ENCODE measurements at places on chromosomes 6 and 20. TPM values are rescaled to one million over a fixed set of nuclear protein-coding genes. Genes with fewer than 3 reads are reported as not detected.

- DNase-seq, result no peak
These were observed 36.3 kb downstream of the RNF146 start for GRCh38 chr6:127302728-127303660.

Gene KCNK15
- 1.5 TPM for total RNA-seq

Gene CDH22
- total RNA-seq, result 1.7 TPM

Gene KCNB1
- total RNA-seq, result 2.0 TPM

DNA sequence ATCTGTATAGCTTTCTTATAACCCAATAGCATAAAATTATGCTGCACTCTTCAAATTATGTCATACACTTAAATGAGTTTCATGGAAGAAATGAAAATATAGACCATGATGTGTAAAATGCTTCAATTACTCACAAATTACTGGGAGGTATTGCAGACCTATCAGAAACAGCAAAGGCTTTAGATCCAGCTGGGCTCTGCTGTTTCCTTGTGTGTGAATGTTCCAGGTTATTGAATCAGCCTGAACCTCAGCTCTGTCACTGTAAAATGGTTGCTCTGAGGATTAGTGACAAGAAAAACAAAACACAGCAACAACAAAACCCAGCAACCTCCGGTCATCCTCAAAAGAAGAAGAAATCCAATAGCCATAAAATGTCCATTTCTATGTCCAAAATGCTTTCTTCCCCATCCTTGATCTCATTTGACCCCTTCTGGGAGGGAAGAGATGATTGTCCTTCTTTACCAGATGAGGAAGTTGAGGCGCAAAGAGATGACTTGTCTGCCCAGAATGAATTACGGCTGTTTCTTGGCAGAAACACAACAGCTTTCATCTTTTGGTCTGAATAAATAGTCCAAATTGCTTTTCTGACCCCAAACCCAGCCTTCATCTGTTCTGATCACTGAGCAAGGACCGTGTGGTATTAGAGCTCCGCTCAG, 42.2 kb upstream of the TGM6 start:
- no peak for DNase-seq

DNA sequence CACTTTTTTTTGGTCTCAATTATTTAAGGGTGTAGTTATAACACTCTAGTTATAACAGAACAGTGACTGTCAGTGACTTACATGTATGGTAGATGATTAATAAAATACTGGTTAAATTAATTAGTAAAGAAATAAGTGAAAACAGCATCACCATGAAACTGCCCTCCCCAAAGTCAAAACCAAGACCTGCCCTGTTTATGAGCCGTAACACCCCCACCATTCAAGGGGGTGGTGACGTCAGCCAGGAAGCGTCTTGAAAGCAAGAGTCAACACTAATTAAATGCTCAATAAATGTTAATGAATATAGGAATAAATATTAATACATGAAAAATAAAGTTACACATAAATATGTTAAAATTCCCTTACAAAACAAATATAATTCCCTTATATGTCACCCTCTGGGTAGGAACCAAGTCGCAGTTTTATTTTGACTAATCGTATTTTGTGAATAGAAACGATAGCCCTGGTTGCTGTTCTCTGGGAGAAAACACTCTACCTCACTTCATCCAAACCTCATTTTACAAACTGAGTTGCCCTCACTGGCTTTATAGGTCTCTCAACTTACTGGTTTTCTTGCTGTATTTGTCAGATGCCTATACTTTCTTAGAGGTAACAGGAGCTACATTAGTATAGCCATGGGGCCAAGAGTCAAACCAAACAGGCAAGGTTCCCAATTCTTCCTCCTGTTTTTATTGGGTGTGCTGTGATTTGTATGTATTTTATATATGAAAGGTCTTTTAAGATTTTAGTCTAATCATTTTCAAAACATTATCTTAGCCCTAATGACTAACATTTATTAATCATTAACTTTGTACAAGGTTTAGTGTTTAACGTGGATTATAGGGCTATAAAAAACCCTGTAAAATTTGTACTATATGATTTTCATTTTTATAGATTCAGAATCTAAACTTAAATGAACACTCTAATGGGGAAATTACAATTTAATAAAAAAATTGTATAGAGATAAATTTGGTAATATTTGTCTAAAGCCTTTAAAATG, 227.9 kb upstream of the IRAK1BP1 start:
- DNase-seq, result no peak

DNA sequence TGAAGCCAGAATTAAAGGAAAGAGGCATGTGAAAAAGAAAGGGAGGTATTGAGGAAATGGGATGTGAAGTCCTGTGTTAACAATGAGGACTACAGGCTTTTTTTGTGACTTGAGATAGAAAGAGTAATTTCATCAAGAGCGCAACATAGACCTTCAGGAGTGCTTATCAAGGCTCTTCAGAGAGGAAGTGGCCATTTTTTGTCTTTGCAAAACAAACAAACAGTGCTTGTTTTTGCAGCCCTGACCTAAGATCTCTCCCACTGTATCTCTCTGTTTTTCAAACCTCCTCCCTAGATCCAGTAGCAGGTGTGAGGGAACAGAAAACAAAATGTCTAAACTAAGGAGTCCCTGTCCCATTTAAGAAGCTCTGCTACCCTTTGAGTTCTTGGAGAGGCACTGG, 710.3 kb upstream of the MARCKS start:
- no peak for DNase-seq

- no peak for DNase-seq
These were observed 147.4 kb downstream of the HDGFL1 start for GRCh38 chr6:22716721-22717120.

DNA sequence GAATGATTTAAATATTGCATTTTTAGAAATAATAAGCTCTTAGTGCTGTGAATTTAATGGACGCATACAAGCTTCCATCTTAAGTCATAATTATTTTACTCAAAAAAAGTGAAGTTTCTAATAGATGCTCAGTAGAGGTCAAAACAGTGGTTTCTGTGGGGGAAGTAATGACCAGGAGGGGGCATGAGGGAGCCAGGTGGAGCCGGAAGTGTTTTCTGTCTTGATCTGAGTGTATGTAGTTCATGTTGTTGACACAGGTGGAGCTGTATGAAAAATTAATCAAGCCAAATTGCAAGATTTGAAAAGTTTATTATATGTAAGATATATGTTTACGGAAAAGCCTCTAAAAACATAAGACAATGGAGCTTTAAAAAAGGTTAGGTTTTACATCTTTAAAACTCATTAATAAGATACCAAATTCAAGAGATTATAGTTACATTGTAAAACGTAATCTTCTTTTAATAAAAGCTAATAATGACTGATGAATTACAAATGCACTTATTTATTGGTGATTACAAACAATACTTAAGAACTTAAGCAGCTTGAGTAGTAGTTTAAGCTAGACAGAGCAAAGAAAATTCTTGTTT, 68.0 kb downstream of the PLAGL1 start:
- no peak for DNase-seq

GRCh38 chr6:43699564-43700186, 12.1 kb upstream of the MRPS18A start:
- no peak for DNase-seq

Gene GATA5
- 7.9 TPM for total RNA-seq

DNA sequence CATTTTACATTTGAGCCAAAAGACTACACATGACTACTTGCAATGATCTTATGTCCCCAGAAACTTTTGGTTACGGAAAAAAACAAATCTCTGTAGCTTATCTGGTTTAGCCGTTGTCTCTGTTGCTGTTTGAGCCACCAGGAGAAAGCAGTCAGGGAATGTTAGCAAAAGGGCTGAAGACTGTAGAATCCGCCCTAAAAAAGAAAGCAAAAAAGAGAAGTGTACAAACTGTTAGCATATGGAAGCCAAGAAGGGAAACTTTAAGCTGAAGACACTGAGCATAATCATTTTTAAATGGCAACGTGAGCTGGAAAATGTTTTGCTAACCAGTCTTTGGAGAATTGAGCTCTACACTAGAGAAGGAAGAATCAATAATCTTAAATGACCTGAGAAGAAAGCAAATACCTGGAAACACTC, 69.9 kb upstream of the MYLIP start:
- no peak for DNase-seq

DNA sequence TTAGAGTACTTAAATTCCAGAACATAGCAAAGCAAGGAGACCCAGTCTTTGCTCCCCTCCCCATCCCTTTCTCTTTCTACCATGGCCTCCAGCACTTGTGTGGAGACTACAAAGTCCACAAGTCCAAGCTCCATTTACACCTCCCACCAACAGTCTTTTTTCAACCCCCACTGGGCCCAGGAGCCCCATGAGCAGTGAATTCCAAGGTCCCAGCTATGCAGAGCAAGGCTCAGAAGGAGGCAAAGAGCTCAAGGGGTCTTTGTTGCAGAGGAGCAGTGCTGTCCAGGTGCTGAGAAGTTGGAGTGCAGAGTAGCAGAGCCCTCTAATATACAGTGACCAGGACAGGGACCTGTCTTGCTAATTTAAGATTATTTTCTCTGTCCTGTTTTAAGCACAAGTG, 9.0 kb downstream of the PAK5 start:
- DNase-seq, result no peak

Gene C20orf204
- total RNA-seq, result 0.98 TPM

Gene C20orf141
- not detected for total RNA-seq

GRCh38 chr6:143842461-143842901, 657 bp upstream of the LTV1 start:
- no peak for DNase-seq

Gene NNAT
- 8.3 TPM for total RNA-seq

DNA sequence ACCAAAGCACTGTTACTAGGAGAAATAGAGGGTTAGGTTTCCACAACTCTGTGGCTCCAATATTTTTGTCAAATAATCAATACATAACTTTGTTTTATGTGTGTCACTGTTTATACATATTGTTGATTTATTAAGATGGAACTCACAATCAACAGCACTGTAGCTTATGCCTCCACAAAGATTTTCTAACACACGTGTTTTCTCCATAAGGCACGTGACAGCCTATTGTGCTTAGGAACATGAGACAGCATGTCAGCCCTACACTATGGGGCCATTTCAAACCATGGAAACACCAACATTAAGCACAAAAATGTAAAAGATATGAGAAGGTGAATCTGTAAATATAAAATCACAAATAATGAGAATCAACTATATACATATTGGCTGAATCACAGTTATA, 127.0 kb downstream of the PAK5 start:
- DNase-seq, result no peak

- no peak for DNase-seq
These were observed 23.0 kb upstream of the CD24 start for GRCh38 chr6:106997392-106998158.

GRCh38 chr6:54222217-54222616, 86.0 kb upstream of the TINAG start:
- DNase-seq, result no peak

DNA sequence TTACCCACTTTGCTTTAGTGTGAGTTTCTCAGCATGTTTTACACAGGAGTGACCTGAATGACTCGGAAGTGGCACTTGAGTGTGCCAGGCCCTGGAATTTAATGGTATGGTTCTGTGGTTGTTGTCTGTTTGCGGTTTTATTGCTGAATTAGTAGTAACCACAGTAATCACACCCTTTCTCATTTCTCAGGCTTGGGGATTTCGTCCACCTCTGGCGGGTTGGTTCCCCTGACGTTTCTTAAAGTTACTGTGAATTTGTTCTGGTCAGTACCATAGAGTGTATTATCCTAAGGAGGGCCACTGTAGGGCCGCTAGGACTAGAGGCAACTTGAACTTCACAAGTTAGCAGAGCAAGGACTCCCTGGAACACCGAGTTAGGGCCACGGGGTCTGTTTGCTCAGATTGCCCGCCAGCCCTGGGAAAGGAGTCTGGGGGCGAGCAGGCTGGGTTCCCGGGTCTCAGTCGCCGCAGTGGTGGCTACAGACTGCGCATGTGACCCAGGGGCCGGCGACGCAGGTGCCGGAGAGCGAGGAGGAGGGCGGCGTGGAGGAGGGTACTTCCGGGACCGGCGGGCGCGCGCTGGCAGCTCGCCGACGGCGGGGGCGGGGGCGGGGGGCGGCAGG, 546 bp upstream of the KLHL32 start:
- no peak for DNase-seq

- DNase-seq, result no peak
These were observed 27.0 kb downstream of the IL17A start for GRCh38 chr6:52213127-52213526.

Gene SLCO4A1
- total RNA-seq, result 45.9 TPM

DNA sequence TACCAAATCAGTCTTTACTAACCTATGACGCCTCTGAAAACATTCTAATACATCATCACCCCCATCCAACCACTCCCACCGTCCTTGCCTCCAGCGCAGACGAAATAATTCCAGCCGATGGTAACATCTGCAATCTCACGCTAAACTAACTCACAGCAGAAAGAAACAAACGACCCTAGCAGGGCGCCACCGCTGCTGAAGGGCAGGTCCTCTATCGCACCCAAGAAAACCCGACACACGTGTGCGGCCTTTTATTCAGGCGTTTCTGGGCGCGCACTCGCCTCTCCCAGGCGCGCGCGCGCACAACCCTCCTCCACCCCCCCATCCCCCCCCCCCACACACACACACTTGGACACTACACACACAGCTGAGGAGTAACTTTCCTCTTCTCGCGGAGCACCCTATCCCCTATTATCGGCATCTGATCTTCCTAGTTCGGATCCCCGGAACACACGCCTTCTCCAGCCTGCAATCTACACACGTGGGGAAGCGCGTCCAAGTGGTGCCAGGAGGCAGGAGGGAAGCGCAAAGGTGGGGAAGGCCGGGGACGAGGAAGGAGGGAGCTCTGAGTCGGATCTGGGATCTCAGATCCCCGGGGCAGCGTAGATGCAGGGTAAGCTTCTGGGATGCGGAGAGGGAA, 1.4 kb downstream of the GFOD1 start:
- no peak for DNase-seq

DNA sequence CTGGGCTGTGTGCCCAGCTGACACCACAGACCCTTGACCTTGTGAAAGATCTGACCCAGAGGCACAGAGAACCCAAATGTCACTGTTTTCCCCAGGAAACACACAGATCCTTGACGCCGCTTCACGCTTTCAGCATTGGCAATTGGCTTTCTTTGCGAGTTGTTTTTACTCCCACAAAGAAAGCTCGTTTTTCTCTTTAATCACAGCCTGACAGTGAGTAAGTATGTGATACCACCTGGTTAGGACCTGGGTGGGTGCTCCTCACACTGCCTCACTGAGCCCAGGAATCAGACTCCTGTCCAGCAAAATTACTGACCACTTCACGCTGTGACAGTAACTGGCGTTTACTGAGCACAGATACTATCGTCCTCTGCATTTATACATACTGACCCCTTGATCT, 13.0 kb downstream of the RPL10A start:
- DNase-seq, result no peak

DNA sequence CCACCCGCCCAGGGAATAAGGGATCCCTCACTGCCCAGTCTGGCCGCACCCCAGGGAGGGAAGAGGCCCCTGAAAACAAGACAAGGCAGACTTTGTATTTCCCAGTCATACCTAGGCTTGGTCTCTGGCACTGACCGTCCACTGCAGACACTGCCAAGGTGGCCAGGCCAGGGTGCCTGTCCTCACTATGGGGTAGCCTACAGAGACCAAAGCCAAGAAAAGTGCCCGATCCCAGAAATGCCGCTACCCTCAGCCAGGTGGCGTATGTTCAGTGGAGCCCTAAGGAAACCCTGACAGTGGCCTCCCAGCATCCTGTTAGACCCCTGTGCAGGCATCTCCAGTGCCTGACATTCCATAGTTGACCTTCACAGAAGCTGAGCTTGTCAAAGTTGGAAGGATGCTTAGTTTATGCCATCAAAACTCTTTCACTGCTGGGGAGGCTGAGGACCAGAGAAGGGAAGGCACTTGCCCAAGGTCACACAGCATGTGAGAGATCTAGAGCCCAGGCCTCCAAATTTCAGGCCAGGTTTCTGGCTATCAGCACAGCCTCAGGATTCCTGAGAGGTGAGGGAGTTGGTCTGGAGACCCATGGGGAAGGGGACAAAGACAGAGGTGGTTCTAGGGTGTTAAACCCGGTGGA, 2.5 kb downstream of the SCRT2 start:
- DNase-seq, result no peak
